Daoy (cell line): ENCODE measurements at places on chromosomes 4 and X. TPM values are rescaled to one million over a fixed set of nuclear protein-coding genes. Genes with fewer than 3 reads are reported as not detected.

- no peak for DNase-seq
These were observed 69.0 kb downstream of the ATOH1 start for GRCh38 chr4:93897559-93897958.

- DNase-seq, result no peak
These were observed 7.4 kb upstream of the SLC9B1 start for GRCh38 chr4:103026868-103027267.

GRCh38 chr4:48187813-48188212 is 53.8 kb upstream of the TXK start:
- DNase-seq, result no peak

DNA sequence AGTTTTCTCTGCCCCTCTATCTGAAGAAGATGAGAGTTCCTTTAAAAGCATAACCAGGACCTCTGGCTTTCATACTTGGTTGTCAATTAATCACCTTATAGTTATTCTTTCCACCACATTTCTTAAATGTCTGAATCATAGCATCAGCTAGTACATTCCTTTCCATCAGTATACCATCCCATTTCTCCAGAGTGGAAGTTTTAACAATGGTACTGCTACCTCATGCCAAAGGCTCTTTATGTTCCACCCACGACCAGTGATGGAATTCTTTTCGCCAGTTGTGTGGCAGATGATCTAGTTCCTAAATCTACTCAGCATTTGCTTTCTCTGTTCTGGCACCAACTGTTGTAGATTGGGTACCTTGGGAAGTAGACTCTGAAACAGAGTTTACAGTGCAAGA is 379.8 kb downstream of the ZNF674 start:
- peak; percentile 7 for DNase-seq

DNA sequence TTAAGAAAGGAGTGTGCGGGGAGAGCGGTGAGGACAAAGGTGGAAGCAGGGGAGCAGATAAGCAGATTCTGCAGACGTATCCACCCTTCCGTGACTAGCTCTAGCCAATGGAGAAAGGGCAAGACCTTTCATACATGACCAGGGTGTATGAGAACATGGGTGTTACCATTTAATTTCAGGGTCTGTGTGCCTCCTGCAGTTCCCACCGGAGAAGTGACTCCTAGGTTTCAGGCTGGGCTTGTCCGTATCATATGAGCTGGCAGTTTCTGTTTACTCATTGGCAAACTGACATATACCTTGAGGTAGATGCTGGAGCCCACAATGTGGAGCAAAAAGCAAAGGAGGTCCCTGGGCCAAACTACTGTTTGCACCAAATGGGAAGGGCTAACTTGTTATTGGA is 6.8 kb downstream of the RBM47 start:
- DNase-seq, result peak; percentile 20

DNA sequence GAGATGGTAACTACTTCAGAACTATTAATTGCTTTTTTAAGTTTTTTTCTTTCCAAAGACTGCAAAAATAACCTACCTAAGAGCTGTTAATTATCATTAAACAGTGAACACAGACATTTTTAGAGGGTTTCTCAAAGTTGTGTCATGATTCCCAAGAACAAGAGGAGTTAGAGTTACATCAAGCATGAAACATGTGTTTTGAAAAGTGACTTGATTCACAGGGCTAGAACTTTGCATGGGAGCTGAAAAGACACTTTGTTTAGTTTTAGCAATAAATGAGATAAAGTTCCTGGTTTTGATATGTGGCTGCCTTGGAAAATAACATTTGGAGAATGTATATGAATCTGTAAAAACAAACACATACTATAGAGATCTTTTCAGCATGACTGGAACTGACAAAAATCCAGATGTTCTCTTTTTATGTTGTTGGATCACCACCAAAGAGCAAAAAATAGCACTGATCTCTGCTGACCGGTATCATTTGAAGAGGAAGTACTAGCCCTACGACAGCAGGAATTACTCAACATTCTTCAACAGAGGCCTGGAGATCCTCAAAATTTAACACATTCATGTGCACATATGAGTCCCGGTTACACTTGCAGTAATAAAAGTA is 173.0 kb upstream of the PCDH18 start:
- DNase-seq, result peak; percentile 2

PCDH11X gene
- total RNA-seq, result not detected in 2 replicates

LRAT gene
- total RNA-seq, result 0.03 and 0.17 TPM in 2 replicates

H2BW2 gene
- total RNA-seq, result not detected in 2 replicates

DNA sequence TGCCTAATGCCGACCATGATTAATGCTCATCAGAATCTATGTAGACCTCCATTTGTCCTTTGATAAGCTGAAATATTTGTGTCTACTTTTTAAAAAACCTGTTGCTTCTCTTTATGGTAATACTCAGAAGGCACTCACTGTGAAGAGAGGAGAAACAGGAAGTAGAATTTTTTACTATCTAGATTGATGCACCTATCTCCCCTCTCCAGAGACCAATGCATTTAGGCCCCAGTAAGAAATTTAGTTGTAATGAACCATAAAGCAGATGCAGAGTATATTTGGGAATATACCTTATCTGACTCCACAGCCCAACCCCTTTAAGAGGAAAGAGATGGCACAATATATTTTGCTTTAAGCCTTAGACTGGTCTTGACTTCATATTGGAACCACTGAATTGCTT is 11.1 kb downstream of the TBL1X start:
- DNase-seq, result no peak

DNA sequence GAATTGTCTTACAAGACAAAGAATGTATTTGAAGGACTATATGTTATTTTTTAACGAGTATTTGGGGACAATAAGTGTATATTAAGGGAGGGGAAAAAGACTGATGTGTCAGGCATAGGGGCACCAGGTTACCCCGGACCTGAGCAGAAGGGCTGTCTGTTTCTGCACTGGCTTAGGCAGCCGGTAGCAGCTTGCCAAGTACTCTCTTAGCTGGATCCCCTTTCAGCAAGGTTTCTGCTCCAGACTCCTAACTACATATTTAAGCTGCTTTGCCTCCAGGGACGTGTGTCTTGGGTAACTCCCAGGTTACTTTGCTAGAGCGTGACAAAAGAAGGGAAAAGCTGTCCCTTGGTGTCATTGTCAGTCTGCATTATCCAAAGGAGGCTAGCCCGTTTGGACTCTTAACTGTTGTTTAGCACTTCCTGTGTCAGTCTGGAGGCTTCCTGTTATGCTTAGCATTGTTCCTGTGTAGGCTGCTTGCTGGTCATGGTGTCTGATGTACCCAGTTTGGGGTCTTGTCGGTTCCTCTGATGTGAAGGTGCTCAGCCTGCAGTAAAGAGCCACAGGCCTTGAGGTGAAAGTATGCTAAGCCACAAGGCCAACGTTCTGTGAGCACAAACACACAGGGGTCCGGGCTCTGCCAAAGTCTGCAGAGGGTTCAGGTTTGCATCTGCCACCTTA is 11.6 kb downstream of the CXCR3 start:
- no peak for DNase-seq

- DNase-seq, result no peak
These were observed 56.0 kb downstream of the ZNF827 start for GRCh38 chr4:145882604-145883003.

SCML2 gene
- total RNA-seq, result 4.5 and 5.0 TPM in 2 replicates

DNA sequence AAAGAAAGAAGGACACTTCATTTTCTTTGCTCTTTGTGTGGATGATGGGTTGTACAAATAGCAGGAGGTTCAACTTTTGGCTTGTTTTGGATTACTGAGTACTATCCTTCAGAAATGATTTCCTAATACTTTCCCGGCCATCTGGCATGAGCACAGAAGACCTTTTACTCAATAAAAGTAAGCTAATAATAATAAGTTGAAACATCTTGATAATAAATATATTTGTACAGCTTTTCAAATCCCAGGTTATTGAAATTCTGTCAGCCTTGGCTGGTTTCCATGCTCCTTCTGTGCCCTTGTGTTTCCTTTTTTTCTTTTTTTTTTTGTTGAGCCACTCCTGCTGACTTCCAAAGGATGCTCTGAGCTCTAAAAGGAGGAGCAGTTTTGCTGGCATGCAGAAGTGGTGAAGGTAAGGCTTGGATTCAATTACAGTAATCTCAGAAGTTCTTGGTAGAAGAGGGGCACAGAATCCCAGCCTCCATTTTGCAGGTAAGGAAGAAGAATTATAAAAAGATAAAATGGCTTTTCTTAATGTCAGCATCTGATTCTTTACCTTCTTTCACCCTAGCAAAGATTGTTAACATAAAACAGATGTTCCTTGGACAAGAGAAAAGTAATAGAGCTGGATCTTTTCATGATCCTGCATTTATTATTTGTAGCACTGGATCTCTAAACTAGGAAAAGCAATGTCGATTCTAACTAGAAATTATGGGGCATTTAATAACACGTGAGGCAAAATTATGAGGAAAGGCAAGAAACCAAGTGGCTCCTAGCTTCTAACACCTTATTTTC is 31.9 kb downstream of the REPS2 start:
- no peak for DNase-seq

REELD1 gene
- total RNA-seq, result not detected in 2 replicates

DNA sequence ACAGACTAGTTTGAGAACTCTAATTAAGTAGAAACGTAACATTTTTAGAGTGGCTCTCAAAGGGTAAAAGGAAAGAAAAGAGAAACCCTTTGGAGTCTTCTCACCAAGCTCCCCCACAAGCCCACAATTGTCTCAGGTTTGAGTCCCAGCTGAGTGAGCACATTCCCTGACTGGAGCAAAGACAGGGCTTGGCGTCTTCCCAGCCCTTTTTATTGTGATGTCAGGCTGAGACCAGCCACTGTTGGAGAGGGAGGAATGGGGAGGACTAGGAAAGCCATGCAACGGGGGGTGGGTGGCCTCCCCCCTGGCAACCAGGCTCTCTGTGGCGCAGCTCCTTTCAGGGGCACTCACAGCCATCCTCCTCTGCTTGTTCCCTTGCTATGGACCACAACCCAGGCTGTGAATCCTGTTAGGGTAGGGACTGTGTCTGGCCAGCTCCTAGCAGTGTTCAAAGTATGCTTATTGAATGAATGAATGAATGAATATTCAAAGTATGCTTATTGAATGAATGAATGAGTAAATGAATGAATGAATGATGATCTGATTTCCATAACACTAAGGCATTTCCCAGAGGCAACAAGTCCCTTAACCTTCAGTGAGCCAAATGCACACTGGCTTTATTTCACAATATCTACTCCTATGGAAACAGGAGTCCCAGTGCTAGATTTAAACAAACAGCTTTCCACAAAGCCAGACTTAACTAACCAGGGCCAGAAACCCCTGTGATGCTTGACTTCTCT is 413.3 kb downstream of the MID1IP1 start:
- DNase-seq, result no peak

DNA sequence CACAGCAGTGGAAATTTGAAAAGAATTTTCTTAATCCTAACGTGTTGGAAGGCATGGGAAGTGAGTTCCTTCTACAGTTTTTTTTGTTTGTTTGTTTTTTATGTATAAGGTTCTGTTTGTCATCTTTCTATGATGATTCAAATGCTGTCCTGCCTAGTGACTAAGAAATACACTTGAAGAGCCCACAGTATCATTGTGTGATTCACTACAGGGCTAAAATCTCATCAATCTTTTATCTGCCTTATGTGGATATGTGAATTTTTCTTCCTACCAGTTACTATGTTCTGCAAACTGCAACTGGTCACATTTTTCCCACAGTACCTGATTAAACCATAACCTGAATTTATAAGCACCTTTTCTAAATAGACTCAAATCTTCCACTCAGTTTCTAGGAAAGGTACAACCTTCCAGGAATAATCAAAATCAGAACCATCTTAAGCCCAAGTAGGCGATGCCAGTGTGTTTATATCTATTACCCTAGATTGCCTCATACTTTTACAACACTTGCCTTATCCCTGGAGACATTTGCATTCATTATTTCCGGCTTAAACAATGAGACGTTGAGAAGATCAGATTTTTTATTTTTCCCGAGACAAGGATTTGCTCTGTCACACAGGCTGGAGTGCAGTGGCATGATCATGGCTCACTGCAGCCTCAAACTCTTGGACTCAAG is 214.6 kb upstream of the GALNT7 start:
- DNase-seq, result no peak
